ENCODE measurements at places on chromosomes 2 and 18. TPM values are rescaled to one million over a fixed set of nuclear protein-coding genes. Genes with fewer than 3 reads are reported as not detected.

Gene GALR1
- total RNA-seq: not detected

Gene TTR
- not detected for total RNA-seq

Gene FASTKD2
- total RNA-seq: 37.1 TPM

Gene EPB41L3
- total RNA-seq: 0.18 TPM

Gene DYNAP
- total RNA-seq: not detected

Gene DYSF
- 0.55 TPM for total RNA-seq

Gene HOXD11
- total RNA-seq: 7.0 TPM
